ENCODE measurements at places on chromosomes 1 and 21. TPM values are rescaled to one million over a fixed set of nuclear protein-coding genes. Genes with fewer than 3 reads are reported as not detected.

Gene GCSAML
- total RNA-seq, result not detected

Gene CYP4B1
- 0.92 TPM for total RNA-seq

Gene PCNT
- total RNA-seq, result 34.6 TPM

Gene CCDC190
- not detected for total RNA-seq

Gene SETDB1
- total RNA-seq, result 65.6 TPM

Gene WDR64
- total RNA-seq, result not detected

Gene KRTAP26-1
- total RNA-seq, result not detected

Gene CFAP74
- 0.34 TPM for total RNA-seq

Gene S100B
- not detected for total RNA-seq

Gene ESRRG
- 6.7 TPM for total RNA-seq

Gene SMPDL3B
- 13.4 TPM for total RNA-seq

Gene C1orf185
- not detected for total RNA-seq

Gene CYP4A22
- total RNA-seq, result not detected
